H1 (cell line): ENCODE measurements at places on chromosomes 6 and 20. TPM values are rescaled to one million over a fixed set of nuclear protein-coding genes. Genes with fewer than 3 reads are reported as not detected.
A peak's percentile ranks its signal among the peaks of the same experiment; 100 is the strongest.

DNA sequence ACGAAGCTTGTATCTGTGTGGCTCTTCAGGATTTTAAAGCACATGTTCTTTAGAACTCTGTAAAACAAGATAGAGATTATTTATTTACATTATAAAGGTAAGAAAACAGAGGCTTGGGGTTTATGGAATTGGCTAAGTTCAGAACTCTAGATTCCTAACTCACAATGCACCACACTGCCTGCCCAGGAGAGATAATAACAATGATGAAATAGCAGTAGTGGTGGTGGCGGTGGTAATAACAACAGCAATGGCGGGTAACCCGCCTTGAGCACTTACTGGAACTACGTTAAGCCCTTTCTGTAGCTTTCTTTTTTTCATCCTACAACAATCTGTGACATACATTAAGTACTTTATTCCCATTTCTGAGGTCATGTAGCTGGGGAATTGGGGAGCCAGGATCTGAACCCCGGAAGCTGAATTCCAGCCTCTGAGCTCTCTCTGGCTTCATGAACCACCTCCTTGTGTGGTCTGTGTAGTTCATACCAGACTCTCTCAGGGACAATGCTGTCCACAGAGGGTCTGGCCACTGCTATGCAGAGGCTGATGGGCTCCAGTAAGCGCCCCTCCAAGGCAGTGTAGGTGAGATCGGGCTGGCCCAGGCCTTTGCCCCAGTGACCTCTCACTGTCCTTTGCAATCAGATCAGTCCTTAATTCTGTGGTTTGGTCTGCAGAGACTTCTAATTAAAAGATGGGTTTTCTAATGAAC, 260.9 kb downstream of the SLC24A3 start:
- no peak for DNase-seq

DNA sequence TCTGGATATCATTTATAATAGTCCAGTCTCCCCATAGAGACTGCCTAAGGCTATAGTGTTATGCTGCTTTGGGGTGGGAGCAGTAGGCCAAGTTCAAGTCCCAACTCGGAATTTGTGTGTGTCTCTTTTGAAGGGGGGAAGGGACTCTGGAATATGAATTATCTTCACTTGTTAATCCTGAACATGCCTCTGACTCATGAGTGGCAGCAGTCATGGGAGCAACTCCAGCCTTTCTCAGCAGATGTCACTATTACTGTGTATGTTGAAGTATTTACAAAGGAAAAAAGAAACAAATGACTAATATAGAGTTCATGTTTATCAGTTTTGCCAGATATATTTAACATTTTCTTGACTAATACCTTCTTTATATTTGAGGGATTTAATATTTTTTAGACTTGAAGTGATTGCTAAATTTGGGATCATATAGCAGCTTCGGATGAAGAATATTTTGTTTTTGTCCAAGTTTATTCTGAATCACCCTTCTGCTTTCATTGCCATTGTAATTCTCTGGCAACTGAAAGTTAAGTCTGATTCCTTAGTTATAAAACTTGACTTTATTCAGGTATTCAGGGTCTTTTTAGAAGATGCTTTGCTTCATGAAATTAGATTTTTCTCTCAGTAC, 23.4 kb downstream of the FAM217A start:
- no peak for DNase-seq

TP53TG5 gene
- total RNA-seq = not detected in 2 replicates

- no peak for DNase-seq
Measured at GRCh38 chr6:13053006-13053461, 275.3 kb downstream of the TBC1D7 start.

GRCh38 chr6:44652547-44652946, 265.0 kb downstream of the CDC5L start:
- DNase-seq = no peak

- no peak for DNase-seq
Measured at GRCh38 chr6:149028767-149029405, 282.1 kb downstream of the UST start.

GRCh38 chr6:161186173-161186769, 87.6 kb downstream of the AGPAT4 start:
- DNase-seq = no peak

WFDC10B gene
- total RNA-seq = 0.54 TPM in 1 of 2 replicates, not detected in the other

MUCL3 gene
- total RNA-seq = 0.08 and 0.37 TPM in 2 replicates

DNA sequence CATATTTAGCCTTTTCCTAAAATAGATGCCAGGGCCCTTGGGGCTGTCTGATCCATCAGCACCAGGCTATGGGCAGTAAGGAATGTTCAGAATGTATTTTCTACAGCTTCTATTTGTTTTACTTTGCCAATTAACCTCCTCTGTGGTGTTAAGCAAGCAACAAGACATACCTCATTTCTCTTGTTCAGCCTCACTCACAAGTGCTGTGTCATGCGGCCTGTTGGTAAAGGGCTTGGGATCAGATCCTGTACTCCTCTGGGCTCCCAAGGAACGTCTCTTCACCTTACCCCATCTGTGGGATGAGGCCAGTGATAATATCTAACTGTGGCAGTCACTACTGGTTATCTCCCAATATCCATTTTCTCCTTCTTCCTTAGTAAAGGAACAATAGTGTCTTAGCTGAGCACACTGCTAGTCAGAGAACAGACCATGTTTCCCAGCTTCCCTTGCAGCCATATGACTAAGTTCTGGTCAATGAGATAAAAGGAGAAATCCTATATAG, 7.0 kb upstream of the DSTN start:
- peak; percentile 27 for DNase-seq

- no peak for DNase-seq
Measured at GRCh38 chr6:56021943-56022342, 146.6 kb upstream of the BMP5 start.

GNAS gene
- 989 and 1,039 TPM in 2 replicates for total RNA-seq

GRCh38 chr6:34391786-34392496, 528 bp downstream of the NUDT3 start:
- DNase-seq = peak; percentile 84

DNA sequence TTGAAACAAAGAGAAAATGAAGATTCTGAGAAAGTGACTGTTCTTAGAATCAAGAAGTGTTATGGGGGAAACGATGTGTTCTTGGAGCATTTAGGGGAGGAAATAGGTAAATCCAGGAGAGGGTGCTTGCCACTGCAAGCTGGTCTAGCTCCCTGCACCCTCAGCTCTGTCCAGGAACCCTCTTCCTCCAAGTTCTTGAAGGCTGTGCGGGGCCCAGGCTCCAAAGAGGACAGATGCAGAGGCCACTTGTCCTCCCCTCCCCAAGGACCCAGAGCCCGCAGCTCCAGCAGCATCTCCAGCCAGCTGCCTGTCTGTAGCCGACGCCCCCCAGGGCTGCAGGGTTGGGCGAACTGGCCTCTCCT, 87.9 kb downstream of the CDC5L start:
- DNase-seq = no peak

OR2H1 gene
- total RNA-seq = not detected in 2 replicates

DSTN gene
- 208 TPM in 2 replicates for total RNA-seq

C20orf141 gene
- total RNA-seq = not detected in 2 replicates

- DNase-seq = no peak
Measured at GRCh38 chr6:63213325-63213724, 2.1 kb downstream of the FKBP1C start.

- DNase-seq = no peak
Measured at GRCh38 chr6:89602166-89602565, 36.4 kb downstream of the LYRM2 start.

DNA sequence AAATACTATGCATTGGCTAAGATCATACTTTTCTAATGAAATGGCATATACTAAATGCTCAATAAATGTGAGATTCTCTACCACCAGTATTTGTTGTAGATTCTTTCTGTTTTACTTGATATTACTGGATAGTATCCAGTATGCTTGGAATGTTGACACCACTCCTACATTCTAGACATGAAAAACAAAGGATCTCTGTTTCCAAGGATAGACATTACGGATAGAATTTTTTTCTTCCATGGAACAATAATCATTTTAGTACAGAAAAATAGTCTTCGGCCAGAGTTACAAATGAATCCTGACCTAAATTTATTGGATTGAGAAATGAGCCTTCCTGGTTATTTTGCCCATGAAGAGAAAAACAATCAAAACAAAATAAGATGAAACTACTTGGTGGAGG, 258.2 kb upstream of the NT5E start:
- no peak for DNase-seq

DAAM2 gene
- 2.9 TPM in 2 replicates for total RNA-seq

DNA sequence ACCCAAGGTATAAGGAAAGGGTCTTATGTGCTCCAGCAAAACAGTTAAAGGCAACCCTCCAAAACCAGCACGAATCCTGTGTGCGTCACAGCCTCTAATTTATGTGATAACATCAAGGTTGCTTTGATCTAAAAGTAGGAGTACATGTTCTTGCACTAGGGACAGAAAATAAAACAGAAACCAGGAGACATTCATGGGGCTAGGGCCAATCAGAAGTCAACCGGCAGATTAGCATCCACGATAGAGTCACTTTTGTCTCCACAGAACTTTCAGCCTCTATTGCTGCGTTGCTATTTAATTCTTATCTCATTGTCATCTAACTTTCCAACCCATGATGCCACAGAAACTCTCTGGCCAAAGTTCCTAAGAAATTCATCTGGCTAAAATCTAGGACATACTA, 178.8 kb upstream of the PTCHD4 start:
- DNase-seq = no peak

SLC22A23 gene
- total RNA-seq = 37.1 and 38.4 TPM in 2 replicates

SLA2 gene
- 0.19 TPM in 1 of 2 replicates, not detected in the other for total RNA-seq

PCIF1 gene
- total RNA-seq = 27.2 and 30.3 TPM in 2 replicates

- DNase-seq = no peak
Measured at GRCh38 chr20:1536893-1537730, 20.4 kb downstream of the SIRPD start.

- DNase-seq = no peak
Measured at GRCh38 chr6:137697267-137697938, 169.7 kb upstream of the TNFAIP3 start.

SGK2 gene
- total RNA-seq = 0.23 TPM in 1 of 2 replicates, not detected in the other

- DNase-seq = no peak
Measured at GRCh38 chr20:40908309-40908708, 120.3 kb upstream of the TOP1 start.

FLRT3 gene
- total RNA-seq = 0.35 and 0.80 TPM in 2 replicates

GRCh38 chr20:35314816-35315631, 22.8 kb upstream of the FAM83C start:
- no peak for DNase-seq

DNA sequence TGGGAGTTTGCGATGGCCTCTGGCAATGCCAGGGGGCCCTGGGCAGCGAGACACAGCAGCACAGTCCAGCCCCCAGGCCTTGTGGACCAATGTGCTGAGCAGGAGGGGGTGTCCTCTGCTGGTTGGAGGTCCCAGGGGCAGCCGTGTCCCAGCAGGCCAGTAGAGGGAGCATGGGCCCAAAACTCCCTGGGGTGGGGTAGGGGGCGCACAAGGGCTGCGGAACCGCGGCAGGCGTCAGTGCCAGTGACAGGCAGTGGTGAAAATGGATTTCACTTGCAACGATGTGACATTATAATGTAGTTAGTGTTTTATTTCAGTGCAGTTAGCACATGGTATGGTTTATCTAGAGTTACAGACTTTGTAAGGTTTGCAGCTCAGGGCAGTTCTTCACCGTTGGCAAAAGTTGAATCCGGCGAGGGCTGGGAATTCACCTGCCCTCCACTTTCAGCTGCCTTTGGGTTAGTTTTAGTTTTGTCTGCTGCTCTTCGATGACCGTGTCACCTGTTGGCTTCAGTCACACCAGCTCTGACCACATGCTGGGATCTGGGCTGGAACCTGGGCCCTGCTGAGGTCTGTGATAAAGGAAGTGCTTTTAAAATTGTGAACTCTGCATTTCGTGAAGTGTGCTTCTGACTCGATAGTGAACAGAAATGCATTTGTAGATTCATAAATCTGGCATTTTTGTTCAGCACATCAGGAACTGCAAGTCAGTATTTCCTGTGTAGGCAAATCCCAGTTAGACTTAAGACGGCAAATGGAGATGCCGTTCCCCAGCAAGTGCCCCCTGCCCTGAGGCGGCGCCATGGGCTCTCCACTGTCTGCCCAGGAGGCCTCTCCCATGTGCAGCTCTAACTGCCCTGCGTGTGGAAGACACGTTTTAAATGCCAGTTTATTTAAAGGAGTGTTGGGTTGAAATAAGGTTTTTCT, 46.8 kb downstream of the PYGB start:
- DNase-seq = peak; percentile 47

DNA sequence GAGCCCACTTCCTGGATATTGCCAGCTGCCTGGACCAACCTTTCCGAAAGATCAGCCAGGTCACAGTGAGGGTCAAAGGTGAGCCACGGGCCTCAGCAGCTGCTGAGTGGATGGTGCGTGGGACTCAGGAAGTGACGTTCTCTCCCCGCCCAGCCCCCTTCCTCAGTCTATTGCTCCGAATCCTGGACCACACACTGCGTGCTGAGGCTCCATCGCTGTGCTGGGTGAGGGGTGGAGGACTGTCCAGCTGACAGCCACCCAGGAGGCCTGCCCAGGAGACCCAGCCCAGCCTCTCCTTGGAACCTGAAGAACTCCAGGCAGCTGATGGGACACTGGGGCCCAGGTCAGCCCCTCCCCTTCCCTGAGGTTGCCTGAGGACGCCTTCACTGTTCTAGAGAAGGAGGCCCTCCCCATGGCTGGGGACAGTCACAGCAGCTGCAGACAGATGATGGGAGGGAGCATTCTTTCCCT, 94.4 kb upstream of the CD93 start:
- no peak for DNase-seq

DNA sequence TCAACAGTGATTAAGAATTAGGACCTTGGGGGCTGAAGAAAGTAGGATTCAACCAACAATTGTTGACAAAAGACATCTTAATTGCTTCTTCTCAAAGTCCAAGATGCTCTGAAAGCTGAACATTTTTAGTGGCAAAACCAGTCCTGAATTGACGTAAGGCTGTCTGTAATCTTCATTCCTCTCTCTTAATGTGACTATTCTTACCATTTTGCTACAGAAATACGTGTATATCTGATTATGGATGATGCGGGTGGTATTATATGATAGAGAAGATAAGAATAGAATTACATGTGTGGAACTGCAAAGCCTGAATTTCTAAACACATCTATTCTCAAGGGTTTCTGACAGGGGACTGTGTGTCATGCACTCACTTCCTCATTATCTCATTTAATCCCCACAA, 130.3 kb upstream of the SASH1 start:
- no peak for DNase-seq

DNA sequence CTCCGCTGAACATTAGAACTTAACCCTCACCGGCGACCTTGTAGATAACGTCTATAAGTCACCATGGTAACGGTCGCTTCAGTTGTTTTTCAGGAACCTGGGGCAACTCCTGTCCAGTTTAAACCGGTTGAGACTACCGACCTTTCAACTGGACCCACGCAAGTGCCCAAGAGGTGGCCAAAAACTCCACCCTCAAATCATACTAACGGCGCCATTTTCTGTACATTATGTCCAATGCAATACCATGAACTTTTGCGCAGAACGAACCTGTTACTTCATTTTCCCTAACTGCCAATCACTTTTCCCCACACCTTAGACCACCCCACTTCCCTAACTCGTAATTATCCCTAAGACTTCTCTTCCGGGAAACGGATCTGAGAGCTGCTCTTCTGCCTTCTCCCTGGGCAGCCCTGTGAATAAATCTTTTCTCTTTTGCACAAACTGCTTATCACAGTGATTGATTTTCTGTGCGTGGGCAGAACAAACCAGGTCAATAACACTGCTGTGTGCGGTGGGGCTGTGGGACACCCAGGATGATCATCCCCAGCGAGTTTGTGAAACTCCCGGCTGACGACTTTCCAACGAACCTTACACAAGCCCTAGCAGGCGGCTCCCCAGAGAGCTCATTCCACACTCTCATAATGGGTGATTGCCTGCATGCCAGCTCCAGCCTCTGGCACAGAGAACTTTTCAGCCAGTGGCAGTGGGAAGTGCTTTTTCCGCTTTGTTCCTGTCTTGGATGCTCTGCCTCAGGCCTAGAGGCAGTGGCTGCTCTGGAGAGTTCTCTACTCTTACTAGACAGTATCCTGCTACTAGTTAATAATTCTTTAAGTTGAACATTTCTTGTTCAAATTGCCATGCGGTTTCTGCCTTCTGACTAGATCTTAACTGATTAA, 28.6 kb downstream of the GPX5 start:
- DNase-seq = no peak
